GM20000 (cell line): ENCODE measurements at places on chromosomes 2 and 18.

DNA sequence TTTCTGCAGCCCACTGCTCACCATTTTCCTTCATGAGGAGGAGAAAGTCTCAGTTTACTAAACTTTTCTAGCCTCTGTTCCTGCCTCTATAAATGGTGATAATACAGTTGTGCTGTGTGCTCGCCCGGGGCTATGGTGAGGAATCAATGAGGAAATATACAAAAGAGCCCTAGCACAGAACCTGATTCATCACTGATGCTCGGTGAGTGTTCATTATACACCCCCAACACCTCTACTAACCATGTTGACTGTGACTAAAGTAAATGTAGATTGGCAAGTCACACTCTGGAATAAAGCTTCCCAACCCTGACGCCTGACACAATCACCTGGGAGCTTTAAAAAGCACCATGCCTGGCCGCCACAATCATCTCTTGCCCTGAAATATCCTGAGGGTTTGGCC, 118.8 kb upstream of the CYP1B1 start:
- DNase-seq = no peak

DNA sequence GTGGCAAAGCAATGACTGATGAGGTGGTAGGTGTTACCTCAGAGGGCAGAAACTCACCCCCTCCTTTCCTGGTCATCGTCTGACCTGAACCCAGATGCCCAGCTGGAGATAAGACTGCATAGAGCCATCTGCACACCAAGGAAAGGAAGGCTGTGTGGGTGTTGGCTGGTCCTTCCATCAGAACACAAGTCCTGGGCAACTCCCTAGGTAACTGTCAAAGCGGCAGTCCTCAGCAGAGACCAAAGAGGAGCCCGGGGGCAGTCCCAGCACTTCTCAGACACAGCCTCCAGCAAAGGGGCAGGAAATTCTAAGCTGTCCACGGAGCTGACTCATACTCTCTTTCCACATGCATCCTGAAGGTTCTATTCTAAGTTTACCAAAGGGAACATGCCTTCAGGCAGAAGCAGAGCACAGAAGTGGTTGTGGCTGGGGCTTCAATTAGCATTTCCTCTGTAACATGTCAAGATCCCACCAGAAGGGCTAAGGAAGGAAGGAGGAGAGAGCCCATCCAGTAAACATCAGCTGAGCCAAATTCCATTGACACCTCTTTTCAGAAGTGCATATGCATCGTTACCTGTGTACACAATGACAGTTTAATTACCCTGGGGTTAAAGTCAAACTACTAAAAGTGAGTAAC, 54.7 kb downstream of the SPRED2 start:
- no peak for DNase-seq

GRCh38 chr2:44397447-44398175, 35.9 kb downstream of the CAMKMT start:
- no peak for DNase-seq

- no peak for DNase-seq
These were observed 103.8 kb upstream of the CDC42EP3 start for GRCh38 chr2:37774976-37775907.
